ENCODE measurements at places on chromosomes 3 and 15. TPM values are rescaled to one million over a fixed set of nuclear protein-coding genes. Genes with fewer than 3 reads are reported as not detected.

The ITPR1 gene
- 126 TPM for total RNA-seq

The GPR27 gene
- total RNA-seq, result 0.26 TPM

The TGM5 gene
- total RNA-seq, result 0.26 TPM

The HRG gene
- not detected for total RNA-seq

The BFSP2 gene
- not detected for total RNA-seq

The TMEM39A gene
- total RNA-seq, result 99.4 TPM

The ADAMTS7 gene
- total RNA-seq, result 18.8 TPM
